ENCODE measurements at places on chromosomes 6 and 20.

GRCh38 chr6:160955508-160956295 lies 35.9 kb upstream of the MAP3K4 start:
- no peak for DNase-seq

- DNase-seq, result no peak
Measured at GRCh38 chr6:105310947-105311346, 91.9 kb downstream of the PREP start.

DNA sequence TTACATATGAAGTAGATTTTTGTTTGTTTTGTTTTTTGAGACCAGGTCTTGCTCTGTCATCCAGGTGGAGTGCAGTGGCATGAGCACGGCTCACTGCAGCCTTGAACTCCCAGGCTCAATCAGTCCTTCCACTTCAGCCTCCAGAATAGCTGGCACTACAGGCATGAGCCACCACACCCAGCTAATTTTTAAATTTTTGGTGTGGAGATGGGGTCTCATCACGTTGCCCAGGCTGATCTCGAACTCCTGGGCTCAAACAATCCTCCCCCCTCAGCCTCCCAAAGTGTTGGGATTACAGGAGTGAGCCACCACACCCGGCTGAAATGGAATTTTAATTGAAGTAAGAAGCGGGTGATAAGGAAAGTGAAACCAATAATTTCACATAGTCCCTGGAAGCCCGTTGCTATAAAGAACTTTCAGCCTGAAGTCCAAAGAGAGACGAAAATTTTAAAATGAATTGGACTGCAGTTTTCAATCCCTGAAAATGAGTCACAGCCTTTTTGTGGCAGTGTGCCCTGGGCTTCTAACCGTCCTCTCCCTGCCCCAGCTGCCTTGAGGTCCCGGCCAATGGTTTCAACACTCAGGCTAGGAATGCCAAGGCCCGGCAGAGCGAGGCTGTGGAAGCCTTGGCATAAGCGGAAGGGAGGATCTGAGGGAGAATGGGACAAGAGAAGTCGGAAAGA lies 757 bp downstream of the RAET1E start:
- peak; percentile 94 for DNase-seq

- DNase-seq, result no peak
Measured at GRCh38 chr20:35145141-35145564, 2.0 kb downstream of the EDEM2 start.

DNA sequence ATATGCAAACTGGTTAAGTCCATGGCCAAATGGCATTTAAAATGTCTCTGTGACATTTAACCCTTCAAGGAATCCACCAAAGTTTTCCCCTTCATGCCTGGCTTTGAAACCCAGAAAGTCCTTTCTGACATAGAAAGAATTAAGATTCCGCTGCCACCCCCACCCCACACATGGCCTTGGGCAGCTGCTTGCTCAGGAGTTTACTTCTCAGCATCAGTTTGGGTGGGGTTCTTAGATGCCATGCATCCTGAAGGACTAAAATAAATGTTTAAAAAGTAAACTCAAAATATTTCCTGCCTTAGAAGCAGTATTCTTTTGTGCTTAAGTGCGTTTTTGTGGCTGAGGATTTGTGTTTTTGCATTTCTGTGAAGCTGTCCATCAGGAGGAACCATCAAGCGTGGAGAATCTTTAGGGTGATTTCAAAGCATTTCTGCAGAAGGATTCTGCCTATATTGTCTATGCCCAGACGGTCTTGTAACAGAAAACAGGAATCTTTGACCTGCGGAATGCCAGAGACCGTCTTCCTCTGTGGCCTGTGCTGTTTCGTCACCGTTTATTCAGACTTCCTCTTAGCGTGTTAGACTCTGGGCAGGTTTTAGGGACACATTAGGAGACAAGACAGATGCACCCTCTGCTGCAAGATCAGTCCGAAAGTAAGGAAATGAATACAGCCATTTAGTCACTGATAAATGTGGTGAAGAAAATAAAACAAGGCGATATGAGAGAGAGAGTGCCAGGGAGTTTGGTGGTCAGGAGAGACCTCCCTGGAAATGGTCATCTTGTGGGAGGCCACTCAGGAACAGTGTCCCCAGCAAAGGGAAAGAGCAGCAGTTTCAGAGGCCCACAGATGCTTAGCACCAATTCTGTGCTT lies 6.2 kb downstream of the DUSP22 start:
- peak; percentile 73 for DNase-seq

DNA sequence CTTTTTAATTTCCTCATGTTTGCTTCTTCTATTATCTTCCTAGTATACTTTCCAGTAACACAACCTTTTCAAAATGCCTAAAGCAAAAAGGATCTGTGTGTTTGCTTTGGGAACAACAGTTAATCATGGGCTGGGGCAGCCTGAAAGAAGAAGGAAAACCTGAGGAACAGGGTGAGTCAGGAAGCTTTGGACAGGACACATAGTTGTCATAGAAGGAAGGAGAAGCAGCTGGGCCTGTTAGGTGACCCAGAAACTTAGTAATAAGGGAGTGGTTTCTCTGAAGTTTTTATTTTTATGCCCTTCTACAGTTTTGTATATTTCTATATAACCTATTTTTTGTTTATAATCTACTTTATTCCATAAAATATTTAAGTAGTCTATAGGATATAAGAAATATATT lies 61.4 kb downstream of the CD24 start:
- DNase-seq, result no peak

All from coronary artery (tissue), 2 donors.